Stimulated activated CD4-positive, alpha-beta T cell treated with anti-CD3 and anti-CD28 coated beads, Interleukin-1b, Interleukin-23, amount 100 ng/mL, for 24 hours (primary cell): ENCODE measurements at places on chromosomes 3 and 15.

DNA sequence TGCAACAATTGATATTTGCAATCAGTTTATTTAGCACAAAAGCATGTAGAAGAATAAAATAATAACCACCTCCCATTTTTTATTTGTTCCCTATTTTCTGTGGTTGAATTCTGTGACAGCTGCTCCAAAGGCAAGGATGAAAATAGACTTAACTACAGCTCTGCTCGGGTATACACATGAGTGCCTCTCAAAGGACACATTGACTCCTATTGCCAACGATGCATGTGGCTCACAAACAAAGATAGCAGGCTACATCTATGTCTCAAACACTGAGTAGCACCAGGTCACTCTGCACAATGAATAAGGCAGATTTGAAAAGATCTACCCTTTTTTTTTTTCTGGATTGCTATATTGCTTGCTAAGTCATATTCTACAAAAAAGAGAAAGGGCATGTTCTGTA is 612.9 kb downstream of the ROBO1 start:
- no peak for DNase-seq

GRCh38 chr15:33516563-33516962 is 205.8 kb downstream of the RYR3 start:
- DNase-seq: no peak

DNA sequence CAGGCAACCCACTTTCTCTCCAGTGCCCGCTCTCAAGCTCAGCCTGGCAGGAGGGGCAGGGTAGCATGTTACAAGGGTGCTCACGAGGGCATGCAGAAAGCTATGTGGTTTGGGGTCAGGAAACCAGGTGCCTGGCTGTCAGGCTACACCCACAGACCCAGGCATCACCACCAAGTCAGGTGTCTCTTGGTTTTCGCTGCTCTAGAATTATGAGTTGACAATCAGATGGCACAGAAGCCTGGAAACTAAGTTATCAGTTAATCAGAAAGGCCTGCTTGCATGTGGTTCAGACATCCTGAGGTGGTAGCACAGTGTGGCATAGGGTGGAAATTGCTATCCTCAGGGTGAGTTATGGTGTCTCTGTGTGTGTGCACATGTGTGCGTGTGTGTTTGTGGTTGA is 16.2 kb upstream of the CCR9 start:
- DNase-seq: no peak

DNA sequence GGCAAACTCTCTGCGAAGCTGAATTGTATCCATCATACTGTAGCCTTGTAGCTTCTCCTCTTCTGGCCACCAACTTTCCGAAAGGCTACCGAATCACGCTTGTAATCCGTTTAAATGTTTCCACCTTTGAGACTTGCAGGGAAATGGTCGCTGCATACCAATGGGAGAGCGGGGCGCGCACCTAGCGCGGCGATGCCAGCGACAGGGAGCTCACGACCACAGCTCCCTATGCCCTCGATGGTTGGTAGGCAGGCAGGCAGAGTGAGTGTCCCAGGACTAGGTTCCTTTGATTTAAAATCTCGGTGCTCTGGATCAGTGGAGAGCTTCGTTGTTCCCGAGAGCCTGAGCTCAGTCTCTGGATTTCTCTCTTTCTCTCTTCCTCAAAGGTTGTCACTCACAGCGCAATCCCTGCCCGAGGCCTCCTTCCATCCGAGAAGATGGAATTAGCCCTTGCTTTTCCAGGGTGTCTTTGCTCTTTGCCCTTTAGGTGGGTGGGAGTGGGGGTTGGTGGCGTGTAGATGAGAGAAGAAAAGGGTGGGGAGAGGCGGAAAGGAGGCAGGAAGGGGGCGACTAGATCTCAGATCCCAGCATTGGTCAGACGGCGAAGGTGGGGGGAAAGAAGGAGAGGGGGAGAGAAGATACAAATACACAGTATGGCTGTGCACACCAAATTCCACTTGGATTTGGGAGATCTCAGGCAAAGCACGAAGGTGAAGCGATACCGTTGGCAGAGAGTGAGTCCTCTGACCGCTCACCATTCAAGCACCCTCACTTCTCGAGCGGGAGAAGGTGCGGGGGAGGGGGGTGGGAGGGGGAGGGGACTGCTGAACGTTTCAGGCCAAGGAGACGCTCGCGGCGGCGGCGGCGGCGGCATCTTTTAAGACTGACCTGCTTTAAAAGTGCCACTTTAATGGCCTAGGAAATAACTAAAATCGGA is at the start of gene SLITRK3:
TSS of gene SLITRK3 (minus strand) at position 745 of the 937 bp plus-strand sequence. CDS start 5,554 bp downstream, outside the sequence.
- no peak for DNase-seq

DNA sequence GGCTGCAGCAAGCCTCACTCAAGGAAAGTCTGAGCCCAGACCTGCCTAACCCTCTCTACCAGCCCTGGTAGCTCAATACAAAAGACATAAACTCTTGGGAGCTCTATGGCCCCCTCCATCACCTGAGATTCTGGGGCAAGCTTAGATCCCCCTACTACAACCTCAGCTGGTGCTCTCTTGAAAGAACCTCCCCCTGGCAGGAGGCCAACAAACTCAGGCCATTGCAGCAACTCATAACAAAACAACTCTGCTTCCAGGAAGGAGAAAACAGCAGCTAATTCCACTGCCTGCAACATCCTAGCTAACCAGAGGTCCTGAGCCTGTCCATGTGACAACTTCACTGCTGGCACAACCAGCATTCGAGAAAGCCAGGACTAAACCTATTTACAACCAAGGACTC is 169.2 kb downstream of the ROBO1 start:
- DNase-seq: no peak

DNA sequence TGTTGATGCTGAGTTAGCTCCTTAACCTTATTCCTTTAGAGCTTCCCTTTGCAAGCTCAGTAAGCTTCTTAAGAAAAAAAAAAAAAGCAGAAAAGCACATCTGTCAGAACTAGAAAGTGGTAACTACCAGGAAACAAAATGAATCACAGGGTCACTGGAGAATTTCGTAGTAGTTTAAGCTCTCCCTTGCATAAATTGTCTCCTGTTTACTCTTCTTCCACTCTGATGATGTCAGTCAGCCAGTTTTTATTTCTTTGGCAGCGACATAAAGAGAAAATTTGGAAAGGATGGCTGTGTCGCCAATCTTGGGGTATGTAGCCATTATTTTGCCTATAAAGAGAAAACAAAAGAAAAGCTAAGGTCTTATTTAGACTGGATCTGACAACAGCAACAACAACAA is 3.2 kb upstream of the GABRR3 start:
- no peak for DNase-seq

DNA sequence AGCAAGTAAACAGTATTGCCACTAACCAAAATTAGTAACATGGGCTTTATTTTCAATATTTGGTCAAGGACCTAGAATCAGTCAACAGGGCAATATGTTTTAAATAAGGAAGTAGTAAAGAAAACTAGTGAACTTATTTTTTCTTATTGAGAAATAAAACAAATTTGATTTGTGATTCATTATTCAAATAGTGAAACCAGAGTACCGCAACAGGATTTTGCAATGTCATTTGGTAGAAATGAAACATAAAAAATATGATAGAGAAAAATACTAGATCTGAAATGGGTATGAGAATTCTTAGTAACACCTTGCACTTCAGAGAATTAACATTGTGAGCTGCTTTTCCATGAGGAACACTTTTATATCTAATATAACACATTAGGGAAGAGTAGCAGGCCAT is 291.8 kb upstream of the GBE1 start:
- DNase-seq: no peak

DNA sequence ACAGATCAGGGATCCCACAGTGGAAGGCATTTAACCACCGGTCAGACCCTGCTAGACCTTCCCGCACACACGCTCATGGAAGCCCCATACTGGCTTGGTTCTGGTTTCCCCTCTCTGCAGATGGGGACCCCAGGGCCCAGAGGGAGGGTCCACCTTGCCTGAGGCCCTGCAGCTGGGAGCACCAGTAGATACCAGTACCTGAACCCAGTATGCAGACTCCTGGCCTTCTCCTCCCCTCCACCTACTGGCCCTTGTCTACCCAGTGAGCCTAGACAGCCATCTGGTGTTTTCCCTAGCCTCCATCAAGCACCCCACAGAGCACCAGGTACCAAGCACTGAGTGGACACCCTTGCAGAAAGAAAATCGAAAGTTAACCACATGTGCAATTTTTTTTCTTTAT is 65.1 kb downstream of the MEGF11 start:
- DNase-seq: no peak

DNA sequence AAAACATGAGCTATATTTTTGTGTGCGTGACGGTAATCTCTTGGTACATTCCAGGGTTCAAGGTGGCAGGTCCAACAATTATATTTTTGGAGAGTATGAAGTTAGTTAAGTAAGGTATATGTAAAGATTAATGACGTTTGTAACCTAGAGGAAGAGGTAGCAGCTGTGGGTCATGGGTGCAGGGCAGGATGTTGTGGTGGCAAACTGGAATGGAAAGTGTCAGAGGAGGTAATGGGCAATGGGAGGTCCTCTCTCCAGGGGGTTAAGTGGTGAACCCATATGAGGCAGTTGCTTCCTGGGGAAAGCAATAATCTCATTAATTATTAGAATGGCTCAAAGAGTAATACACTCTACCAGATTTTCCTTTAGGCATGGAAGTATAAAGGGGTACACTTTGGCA is 1.0 kb upstream of the CD200R1L start:
- DNase-seq: no peak
